Hepatic stellate cell (primary cell): ENCODE measurements at places on chromosomes 1 and 21.

- no peak for DNase-seq
Observed at GRCh38 chr1:16148329-16149092, 7.4 kb downstream of the EPHA2 start.

GRCh38 chr1:96411006-96411405 lies 310.6 kb upstream of the PTBP2 start:
- no peak for DNase-seq

DNA sequence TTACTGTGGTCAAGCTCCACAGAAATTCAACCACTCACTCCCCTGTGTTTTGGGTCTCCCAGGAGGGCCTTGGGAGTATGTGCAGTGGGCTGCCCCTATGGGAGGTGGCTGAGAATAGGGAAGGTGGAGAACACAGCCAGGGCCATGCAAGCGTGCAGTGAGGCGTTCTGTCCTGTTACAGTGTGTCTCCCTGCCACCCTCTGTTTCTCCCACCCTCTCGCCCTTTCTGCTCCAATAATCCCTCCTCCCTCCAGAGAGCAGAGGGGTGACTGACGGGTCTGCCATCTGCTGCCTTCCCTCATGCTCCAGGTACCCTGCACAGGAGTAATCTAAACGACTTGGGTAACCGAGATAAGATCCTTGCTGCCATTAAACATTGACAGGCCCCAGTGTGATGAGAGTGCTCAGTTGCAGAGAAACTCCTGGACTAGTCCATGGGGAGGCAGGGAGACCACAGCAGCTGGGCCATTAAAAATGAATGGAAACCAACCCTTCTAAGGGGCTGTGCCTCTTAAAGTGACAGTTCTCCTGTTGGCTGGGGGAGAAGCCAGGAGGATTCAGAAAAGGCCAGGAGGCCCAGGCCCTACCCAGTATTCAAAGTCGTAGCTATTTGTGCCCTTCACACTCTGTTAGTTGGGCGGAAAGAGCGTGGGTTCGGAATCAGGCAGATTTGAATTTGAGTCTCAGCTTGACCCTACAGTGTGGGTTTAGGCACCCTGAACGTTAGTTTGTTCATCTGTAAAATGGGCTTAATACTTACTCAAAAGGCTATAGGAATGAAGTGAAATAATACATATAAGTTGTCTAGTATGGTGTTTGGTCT lies 22.4 kb upstream of the BTG2 start:
- DNase-seq, result no peak

DNA sequence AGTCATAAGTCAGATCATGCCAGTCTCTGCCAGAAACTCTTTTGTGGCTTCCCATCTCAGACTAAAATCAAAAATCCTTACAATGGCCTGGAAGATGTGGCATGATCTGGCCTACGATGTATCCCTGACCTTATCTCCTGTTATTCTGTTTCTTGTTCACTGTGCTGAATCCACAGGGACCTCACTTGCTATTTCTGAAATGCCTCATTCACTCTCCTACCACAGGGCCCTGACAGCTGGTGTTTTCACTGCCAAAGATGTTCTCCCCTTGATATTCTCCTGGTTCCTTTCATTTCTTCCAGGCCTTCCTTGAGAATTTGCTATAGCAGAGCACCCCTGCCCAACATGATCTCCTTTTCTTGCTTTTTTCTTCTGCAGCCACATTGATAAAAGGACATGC lies 1.7 kb downstream of the DNALI1 start:
- no peak for DNase-seq
